ENCODE measurements at places on chromosomes 4 and X. TPM values are rescaled to one million over a fixed set of nuclear protein-coding genes. Genes with fewer than 3 reads are reported as not detected.

Gene USP53
- 18.5 TPM for total RNA-seq

Gene AVPR2
- total RNA-seq: not detected

Gene TMEM154
- total RNA-seq: 16.3 TPM

Gene PPP4R3C
- total RNA-seq: not detected

Gene TMPRSS11B
- not detected for total RNA-seq

Gene IL2
- not detected for total RNA-seq

Gene FAM47E
- total RNA-seq: not detected

Gene CYSLTR1
- total RNA-seq: not detected

Gene CYBB
- total RNA-seq: 0.13 TPM

Gene SSX2
- not detected for total RNA-seq

Gene LRP2BP
- total RNA-seq: 0.13 TPM

Gene TLR6
- 1.6 TPM for total RNA-seq

Gene ARHGAP36
- total RNA-seq: not detected

Gene CHRNA9
- total RNA-seq: 2.6 TPM

Gene HMGN5
- 0.40 TPM for total RNA-seq

Gene ZNF595
- total RNA-seq: 94.6 TPM

Gene ADGRG4
- 0.02 TPM for total RNA-seq

Gene XG
- total RNA-seq: not detected

Gene CSAG3
- 2.3 TPM for total RNA-seq
